ENCODE measurements at places on chromosomes 5 and 9.

GRCh38 chr5:62093976-62094375, 212.0 kb upstream of the KIF2A start:
- peak; percentile 90 for DNase-seq

DNA sequence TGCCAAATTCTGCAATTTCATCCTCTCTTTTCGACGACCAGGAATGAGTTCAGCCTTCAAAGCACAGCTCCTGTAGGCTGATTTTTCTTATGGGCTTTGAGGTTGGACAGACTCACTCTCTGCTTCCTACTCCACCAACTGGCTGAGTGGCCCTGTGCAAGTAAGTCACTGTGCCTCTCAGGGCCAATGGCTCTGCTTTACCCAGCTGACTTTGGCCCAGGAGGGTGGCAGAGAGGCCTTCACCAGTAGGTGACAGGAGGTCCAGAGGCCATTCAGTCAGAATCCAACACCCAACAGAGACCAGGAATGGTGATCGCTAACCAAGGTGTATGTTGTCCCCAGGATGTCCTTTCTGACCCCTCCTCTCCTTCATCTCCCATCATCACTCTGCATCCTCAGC, 49.5 kb upstream of the ALDH1B1 start:
- no peak for DNase-seq

DNA sequence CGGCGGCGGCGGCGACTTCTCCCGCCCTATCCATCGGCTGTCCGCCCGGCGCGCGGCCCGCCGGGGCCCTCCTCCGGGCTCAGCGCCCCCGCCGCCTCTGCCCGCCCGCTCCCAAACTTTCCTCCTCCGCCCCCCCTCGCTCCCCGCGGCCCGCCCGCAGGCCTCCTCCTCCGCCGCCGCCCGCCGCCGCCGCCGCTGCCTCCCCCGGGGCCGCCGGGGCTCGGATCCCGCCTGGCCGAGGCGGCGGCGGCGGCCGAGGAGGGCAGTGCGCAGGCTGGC, 460 bp upstream of the PBX3 start:
- DNase-seq: no peak

DNA sequence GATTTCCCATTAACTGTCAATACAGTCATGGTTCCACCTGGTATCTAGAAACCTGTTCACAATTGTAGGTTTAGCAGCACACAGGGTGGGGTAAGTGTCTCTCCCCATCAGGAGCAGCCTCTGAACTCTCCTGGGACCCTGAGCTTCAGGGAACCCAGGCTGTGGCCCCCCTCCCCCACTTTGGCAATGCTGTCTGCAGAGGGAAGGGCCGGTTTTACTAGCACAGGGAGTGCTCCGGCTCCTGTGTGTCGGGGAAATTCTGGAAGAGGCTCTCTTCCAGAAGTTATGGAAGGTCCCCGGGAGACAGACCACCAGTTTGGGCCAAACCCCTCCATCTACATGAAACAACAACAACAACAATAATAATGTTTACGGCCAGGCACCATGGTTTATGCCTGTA, 9.9 kb downstream of the DAB2IP start:
- DNase-seq: no peak

- no peak for DNase-seq
These were observed 96.0 kb downstream of the ACTL7B start for GRCh38 chr9:108759835-108760234.

DNA sequence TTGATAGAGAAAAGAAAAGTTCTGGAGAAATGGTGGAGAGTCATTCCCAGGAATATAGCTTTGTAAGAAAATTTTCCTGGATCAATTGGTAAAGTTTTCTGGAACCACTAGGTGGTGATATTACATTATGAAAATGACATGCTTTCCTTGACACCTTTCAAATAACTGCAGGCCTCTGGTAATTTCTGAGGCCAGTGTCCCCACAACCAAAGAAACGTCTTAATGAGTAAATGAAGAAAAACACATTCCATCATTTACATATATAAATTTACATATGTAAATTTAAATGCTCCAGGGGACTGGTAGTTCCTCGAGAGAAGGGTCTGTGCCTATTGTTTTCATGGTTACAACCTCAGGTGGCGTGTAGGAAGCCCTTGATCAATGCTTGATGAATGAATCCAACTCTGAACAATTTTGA, 17.2 kb upstream of the RGS3 start:
- DNase-seq: no peak

GRCh38 chr9:22088717-22089061, 79.6 kb upstream of the CDKN2B start:
- DNase-seq: no peak

DNA sequence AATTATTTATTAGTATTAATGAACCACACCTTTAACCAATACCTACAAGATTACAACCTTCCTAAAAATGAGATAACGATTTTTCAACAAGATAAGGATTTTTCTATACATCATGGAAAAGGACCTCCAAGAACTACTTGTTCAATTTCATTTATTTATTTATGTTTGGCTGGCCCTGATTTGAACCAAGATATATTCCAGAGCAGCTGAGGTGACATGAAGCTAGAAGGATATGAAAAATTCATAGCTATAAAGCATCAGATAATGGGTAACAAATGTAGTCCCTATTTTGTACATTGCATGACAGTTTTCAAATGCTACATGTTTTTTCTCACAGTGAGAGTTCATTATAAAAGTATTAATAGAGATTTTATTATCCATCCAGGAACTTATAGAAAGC, 798.5 kb upstream of the ARRDC3 start:
- no peak for DNase-seq

GRCh38 chr9:116687754-116688135, 640 bp downstream of the TRIM32 start:
- DNase-seq: no peak

DNA sequence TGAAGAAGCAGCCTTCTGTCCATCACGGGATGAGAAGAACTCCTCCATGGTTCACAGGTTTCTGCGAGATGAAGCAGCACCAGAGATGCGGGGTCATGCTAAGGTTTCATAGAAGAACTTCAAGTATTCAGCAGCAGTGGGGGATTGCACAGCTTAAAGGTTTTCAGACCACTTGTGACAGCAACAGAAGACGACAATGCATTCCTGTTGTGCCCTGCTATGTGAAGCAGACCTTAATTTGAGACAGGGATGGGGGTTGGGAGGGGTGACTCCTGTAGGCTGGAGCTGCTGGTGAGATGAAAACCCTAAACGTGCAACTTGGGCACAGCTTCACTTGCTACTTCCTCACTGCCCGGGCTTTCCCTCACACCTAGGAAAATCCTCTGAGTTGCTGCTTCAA, 256.0 kb downstream of the SLIT3 start:
- no peak for DNase-seq

GRCh38 chr5:118551031-118551430, 437.3 kb downstream of the DTWD2 start:
- DNase-seq: no peak

DNA sequence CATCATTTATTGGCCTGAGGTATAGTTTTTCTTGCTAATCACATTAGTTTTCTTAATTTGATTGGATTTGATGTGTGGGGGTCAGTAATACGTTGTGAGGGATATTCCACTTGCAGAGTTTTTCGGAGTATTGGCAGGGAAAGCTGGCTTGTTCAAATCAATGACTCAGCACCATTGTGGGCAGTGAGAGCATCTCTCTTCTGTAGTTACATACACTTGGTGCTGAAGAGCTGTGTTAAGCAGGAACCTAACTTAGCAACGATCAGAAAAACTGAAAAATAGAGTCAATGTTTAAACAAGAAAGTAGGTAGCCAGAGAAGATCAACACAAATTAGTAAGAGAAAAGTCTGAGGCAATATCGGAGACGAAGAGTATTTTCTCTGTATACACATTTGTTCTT, 344.6 kb upstream of the EDIL3 start:
- DNase-seq: no peak

GRCh38 chr9:69997524-69997923, 46.1 kb upstream of the MAMDC2 start:
- DNase-seq: peak; percentile 42

GRCh38 chr9:79641070-79641469, 69.3 kb downstream of the TLE4 start:
- no peak for DNase-seq

GRCh38 chr9:23322392-23322791, 503.6 kb downstream of the ELAVL2 start:
- DNase-seq: no peak

DNA sequence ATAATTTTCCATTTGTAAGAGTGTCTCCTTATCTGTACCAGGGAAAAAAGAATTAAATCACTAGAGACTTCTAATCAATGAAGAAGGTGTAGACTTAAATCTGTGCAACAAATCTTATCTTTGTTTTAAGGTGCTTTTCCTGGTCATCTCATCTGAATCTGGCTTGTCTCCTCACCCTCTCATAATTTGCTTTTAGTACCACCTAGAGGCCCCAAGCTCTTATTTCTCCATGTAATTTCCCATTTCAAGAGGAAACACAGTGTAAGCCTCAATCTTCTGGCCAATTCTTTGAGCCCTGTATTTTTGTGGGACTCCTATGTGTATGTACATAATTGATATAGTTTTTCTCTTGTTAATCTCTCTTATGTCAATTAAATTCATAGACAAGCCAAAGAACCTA, 1975.3 kb upstream of the CDH6 start:
- no peak for DNase-seq

- DNase-seq: no peak
These were observed 79.6 kb downstream of the SMIM15 start for GRCh38 chr5:61082516-61083280.

DNA sequence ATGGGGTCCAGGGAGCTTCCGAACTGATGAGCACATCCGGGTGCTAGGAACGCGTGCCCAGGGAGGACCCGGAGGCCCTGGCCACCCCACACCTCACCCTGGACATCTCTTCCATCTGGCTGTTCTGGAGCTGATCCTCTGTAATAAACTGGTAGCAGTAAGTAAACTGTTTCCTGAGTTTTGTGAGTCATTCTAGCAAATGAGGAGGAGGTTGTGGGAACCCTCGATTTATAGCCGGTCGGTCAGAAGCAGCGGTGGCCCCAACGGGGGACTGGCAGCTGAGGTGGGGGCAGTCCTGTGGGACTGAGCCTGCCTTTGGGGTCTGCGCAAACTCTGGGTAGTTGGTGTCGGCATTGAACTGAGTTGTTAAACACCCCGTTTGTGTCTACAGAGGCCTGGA, 15.4 kb upstream of the UBAC1 start:
- no peak for DNase-seq

DNA sequence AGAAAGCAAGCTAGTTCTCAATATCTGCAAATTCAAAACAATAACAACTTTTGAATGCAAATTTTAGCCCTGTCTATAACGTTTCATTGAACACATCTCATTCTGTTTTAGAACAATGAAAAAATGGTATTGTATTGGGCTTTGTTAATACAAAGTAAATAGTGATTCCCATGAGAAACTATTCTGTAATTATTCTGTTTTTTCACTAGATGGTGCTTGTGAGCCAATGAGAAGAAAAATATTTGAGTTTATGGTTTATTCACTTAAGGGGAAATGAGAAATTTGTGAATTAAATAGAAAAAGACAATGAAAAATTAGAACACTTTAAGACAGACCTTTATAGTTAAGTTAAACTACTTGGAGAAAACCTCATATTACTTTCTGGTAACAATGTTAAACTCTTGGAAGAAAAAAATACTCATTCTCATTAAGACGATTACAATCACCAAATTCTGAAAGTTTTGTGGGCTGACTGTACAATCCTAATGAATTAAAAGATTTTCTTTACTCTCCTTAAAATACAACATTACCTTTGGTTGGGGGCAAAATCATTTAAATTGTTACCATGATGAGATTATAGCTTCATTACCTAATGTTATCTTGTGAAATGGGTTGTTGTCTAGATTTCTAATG, 127.0 kb downstream of the NNT start:
- no peak for DNase-seq

DNA sequence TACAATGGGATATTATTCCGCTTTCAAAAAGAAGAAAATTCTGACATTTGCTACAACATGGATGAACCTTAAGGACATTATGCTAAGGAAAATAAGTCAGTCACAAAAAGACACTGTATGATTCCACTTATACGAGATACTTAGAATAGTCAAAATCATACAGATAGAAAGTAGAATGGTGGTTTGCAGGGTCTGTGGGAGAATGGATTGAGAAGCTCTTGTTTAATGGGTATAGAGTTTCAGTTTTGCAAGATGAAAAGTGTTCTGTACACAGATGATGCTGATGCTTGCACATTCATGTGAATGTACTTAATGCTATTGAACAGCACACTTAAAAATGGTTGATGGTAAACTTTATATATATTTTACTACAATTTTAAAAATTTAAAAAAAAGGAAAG, 2050.7 kb upstream of the WWC1 start:
- no peak for DNase-seq

GRCh38 chr5:84392836-84393235, 8.2 kb upstream of the EDIL3 start:
- no peak for DNase-seq

GRCh38 chr9:5949103-5949699, 58.5 kb downstream of the MLANA start:
- DNase-seq: no peak

GRCh38 chr5:138961221-138961620, 86.1 kb upstream of the LRRTM2 start:
- no peak for DNase-seq

DNA sequence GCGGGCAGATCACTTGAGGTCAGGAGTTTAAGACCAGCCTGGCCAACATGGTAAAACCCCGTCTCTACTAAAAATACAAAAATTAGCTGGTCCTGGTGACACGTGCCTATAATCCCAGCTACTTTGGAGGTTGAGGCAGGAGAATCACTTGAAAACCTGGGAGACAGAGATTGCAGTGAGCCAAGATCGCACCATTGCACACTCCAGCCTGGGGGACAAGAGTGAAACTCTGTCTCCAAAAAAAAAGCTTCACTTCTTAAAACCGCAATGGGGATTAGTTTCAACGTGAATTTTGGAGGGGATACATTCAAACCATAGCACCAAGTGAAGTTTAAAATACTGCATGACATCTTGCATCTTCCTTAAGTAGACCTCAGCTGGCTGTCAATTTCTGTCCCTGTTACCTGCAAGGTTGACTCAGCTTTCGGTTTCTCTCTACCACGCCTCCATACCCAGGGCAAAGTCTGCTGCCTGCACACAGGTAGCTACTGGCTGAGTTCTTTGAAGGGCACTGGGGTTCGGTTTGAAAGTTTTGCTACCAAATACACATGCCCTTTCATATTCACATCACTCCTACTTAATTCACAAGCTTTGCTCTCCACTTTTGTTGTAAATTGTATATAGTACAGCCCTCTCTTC, 69.3 kb downstream of the KIAA1958 start:
- no peak for DNase-seq

DNA sequence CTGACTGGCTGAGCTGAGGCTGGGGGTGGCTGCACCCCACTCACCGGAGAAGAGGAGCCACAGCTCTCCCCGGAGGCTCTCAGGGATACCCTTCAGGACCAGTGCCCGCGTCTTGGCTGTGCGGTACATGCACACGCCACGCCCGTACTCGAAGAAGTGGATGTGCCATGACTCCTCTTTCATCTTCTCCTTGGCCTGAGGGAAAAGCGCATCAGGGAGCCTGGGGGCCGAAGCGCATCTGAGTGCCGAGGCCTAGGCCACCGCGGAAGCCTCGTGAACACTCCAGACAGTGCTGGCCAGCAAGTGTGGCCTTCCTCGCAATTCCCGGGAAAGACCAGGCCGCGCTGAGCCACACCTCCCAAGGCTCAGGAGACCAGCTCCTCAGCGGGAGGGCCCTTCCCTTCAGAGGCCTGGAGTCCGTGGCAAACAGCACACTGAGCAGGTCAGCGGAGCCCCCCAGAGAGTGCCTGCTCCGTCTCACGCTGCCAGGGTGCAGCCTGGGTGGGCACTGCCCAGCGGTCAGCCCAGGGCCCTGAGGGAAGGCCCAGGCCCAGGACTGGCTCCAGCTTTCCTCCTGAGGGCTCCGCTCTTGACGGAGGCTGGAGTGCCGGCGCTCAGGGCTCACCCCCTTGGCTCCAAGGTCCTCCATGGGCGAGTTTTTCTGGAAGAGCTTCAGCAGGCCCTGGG, 20.5 kb upstream of the MRNIP start:
- no peak for DNase-seq

GRCh38 chr5:76838481-76839261, 11.1 kb upstream of the S100Z start:
- DNase-seq: no peak

Data from NCI-H187 treated with DMSO at 0.1 percent for 48 hours (cell line).